ENCODE measurements at places on chromosomes 6 and 20.

GRCh38 chr20:62759981-62760431 is 36.3 kb upstream of the MRGBP start:
- DNase-seq: no peak

DNA sequence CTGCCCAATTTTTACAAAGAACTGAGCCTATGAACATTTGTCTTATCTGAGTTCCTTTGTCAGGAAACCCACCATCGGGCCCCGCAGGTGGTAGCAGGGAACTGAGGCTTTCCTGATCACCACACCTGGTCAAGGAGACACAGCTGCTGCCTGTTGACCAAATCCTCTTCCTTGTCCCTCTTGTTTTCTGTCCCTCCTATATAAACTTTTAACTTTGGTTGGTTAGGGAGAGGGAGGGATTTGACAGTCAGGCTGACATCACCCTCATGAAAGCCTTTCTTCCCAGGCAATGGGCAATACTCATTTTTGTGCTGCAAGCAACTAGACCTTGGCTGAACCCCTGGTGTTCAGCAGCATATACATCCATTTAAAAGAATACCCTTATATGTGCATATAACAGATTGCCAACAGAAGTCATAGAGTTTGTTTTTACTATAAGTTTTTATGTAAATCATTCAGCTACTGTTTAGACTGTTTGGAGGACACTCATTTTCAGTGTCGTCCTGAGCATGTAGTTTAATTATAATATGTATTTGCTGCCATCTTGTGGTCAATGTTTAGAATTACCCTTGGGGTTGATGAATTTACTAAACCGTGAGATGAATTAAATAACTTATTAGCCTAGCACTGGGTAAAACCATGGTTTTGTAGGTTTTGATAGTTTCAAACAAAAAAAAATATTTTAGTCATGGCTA is 17.0 kb downstream of the CRISP1 start:
- DNase-seq: peak; percentile 76

DNA sequence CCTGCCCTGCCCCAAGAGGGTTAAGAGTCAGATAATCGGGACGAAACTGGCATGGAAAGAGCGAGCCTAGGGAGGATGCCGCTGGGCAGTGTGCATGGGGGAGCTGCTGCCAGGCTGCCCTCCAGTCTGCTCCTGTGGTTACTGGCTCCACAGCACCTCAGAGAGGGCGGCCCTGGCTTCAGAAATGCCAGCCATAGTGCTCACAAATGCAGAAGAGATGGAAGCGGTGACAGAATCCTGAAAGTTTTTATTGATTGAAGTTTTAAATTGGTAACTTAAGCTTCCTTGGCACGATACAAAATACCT is 57.9 kb downstream of the VAPB start:
- no peak for DNase-seq

DNA sequence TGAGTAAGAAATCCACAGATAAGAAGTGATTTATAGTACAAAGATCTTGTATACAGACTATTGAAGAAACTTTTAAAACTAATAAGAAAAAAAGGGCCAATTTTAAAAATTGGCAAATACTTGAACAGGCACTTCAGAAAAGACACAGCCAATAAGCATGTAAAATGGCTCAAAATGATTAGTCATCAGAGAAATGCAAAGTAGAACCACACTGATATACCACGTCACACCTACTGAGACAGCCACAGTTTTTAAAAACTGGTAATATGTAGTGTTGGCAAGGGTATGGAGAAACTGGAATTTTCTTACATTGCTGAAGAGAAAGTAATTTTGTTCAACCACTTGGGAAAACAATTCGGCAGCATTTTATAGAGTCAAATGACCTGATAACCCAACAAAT is 488.9 kb upstream of the HTR1E start:
- DNase-seq: no peak

DNA sequence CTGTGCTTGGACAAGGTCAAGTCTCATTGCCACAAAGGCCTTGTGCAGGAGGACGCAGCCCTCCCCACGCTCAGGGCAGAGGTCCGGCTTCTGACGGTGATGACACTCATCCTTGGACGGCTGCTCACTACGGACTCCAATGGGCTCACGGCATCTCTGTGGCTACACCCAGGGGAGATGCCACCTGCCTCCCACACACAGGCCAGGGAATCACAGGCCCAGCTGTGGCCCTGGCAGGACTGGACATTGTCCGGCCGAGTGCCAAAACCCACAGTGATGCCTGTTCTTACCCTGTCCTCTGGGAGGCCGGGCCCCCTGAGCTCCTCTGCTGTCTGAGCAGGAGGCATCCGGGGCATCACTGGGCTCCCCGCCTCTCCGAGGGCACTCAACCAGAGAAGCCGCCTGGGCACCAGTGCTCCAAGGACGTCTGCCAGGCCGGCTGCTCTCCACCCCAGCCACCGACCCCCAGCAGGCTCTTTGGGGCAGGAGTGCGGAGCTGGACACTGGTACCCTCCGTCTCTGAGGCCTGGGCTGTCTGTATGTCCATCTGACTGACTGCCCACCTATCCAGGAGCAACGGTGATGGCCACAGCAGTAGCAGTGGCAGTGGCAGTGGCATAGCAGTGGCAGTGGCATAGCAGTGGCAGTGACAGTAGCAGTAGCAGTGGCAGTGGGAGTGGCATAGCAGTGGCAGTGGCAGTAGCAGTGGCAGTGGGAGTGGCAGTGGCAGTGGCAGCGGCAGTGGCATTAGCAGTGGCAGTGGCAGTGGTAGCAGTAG is 1.9 kb downstream of the RBBP8NL start:
- DNase-seq: no peak

DNA sequence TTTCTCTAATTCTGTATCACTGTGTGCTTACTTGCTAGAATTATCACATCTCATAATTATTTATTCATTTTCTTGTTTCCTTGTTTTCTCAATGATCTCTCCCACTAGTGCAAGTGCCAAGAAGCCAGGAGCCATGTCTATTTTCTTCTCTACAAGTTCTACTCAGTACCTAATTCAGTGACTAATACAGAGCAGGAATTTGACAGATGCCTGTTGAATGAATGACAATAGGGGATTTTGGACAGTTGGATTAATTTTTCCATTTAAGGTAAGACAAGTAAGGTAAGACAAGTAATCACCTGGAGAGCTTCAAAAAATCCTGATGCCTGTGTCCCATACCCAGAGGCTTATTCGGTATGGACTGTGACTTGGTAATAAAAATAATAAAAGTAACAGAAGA is 81.0 kb downstream of the EDN1 start:
- DNase-seq: no peak
